Activated T-cell treated with anti-CD3 and anti-CD28 coated beads, Interleukin-2, amount 50 U/mL, for 48 hours (primary cell): ENCODE measurements at places on chromosomes 12 and 14.

- DNase-seq = no peak
Observed at GRCh38 chr12:85784096-85784720, 52.0 kb downstream of the RASSF9 start.

DNA sequence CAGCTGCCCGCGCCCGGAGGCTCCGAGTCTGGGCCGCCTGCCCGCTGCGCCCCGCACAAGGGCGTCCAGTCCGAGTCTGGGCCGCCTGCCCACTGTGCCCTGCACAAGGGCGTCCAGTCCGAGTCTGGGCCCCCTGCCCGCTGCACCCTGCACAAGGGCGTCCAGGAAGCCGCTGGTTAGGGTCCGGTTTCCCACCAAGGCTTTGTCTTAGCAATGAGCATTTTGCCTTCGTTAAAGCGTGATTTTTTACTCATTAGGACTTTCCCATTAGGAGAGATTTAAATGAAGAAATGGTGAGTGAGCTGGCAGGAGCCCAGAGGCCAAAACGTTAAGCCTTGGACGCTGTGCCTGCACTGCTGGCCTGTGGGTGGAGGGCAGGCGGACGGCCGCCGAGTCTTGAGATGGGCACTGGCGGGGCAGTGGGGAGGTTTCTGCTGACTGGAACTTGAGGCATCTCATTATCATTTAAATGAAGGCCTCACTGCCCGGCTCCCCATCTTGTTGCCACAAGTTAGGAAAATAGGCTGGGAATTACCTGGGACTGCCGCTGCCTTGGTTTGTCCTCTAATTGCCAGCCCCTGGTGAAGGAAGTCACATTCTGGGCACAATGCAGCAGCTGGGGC, 36.0 kb downstream of the FBRSL1 start:
- DNase-seq = no peak

- DNase-seq = no peak
Observed at GRCh38 chr12:97967831-97968230, 505.2 kb downstream of the RMST start.

- DNase-seq = peak; percentile 85
Observed at GRCh38 chr12:6867413-6868210, at the start of gene TPI1. TSS of gene TPI1 (plus strand) at chr12:6867531. CDS start at chr12:6867567, 36 bp downstream.

DNA sequence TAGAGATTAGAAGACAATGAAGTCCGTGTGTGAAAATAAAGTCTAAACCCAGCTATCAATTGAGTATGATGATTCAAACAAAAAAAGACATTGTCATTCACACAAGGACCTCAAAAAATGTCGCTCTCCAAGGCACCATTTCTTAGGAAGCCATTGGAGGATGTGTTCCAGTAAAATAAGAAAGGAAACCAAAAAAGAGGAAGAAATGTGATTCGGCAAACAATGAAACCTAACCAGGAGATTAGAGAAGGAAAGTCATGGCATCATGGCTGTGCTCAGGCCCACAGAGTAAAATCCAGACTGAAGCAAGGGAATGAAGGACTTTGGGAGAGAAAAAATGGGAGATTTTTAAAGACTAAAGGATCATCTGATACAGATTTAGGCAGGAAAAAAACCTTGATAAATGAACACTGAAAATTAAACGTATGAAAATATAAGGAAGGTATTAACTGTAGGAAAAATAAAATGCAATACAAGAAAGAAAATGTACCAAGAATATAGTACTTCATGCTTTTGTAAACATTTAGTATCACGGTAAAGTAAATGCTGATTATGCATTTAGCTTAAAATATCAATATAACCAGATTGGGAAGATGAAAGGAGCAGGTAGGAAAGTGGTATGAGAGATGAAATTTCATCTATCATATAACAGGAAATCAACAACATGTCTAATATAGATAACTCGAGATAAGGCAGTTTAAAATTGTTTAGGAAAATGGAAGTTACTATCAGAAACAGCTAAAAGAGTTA, 38.2 kb upstream of the MTHFD1 start:
- DNase-seq = no peak

DNA sequence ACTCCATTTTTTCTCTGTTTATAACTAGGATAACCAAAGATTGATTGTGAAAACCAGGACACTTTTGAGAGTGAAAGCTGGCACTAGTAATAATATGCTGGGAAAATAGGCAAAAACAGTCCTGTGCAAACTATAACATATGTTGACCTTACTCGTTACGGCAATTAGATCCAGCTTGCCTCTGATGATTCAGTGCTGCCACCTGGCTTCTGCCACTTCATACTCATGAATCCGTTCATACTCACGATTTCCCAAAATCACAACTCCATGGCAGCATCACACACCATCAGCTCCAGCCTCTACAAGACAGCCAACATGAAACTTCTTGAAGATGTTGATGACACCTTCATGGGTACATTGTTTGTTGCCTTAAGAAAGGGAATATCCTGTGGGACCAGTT, 49.1 kb upstream of the CAND1 start:
- no peak for DNase-seq

- no peak for DNase-seq
Observed at GRCh38 chr12:50772877-50773276, 9.0 kb downstream of the ATF1 start.

GRCh38 chr12:65655074-65655493, 169.2 kb upstream of the HMGA2 start:
- DNase-seq = no peak

GRCh38 chr12:120677765-120678473, 9.0 kb upstream of the MLEC start:
- peak; percentile 49 for DNase-seq

GRCh38 chr12:116226026-116226425, 51.5 kb downstream of the MED13L start:
- no peak for DNase-seq

- DNase-seq = peak; percentile 69
Observed at GRCh38 chr14:61620130-61620946, 75.0 kb upstream of the HIF1A start.

DNA sequence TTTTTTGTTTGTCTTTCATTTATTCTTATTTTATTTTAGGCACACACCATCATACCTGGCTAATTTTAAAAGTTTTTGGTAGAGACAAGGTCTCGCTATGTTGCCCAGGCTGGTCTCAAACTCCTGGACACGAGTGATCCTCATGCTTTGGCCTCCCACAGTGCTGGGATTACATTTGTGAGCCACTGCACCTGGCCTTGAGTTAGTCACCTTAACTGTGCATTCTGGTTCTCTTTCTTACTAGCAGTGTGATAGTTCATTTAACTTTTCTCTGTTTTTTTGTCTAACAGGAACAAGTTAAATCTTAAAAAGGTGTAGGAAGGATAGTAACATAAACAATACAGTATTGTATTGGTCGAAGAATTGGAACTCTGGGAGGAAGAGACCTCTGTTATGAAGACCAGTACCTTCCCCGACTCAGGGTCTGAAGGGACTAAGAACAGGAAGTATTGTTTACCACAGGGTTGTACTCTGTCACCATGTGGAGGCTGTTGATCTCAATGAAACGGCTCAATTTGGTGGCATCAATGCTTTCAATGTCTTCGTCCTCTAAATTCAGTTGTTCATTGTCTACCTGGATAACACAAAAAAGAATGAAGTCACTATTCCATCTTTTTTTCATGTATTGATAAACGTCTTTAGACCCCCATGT, 17.7 kb downstream of the ERP27 start:
- no peak for DNase-seq

- no peak for DNase-seq
Observed at GRCh38 chr12:55017416-55017925, 2.3 kb upstream of the NEUROD4 start.

GRCh38 chr12:126581655-126582054, 1516.4 kb downstream of the AACS start:
- DNase-seq = no peak

DNA sequence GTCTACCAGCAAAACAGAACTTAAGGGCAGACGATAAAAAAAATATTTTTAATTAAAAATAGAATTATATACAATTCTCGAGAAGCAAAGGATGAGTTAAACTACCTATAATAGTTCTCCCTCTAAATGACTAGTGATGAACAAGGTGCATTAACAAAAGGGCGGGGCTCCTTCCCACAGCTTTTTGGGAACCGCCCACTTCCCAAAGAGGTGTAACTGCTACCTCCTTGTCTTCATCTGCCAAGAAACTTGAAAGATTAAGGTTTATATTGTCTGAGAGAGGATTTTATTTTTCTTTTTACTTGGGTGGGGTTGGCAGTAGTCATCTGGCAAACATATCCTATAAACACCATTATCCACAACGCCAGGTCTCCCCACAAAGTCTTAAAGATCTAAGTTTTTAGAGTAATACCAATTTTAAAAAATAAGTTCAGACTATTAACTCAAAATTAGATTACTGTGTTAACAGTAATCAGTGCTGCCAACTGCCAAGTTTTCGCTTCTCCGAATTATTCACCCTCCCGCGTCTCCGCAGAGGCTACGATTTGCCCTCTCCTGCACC, 938 bp downstream of the RALGAPA1 start:
- peak; percentile 35 for DNase-seq

DNA sequence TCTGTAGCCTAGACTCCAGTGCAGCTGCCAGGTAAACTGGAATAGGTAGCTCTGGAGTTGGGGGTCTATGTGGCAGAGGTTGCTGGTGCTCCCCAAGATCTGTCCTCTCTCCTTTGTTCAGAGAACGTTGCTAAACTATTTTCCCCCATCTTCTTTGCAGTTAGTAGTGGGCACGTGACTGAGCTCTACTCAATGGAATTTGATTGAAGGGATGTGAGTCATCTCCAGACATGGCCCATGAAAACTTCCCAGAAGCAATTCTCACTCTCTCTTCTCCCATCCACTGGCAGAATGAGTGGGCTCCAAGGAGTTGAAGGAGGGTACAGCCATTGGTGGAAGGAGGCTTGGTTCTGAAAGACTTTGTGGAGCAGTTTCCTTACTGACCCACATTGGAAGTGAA, 44.0 kb downstream of the PAH start:
- no peak for DNase-seq

DNA sequence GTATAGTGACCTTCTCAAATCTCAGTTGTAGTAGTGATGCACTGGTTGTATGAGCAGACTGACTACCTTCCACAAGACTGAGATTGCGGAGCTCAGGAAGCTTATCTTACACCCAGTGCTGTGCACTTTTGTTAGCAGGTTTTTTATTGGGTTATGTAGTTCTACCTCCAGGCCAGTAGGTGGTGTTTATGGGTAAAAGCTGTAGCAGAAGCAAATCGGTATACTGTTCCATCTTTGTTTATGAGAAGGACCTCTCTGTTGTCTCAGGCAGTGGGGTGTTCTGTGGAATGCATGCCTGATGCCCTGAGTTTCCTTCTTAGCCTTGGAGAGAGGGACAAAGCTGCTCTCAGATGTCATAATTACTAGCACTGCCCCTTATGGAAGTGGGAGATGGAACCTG, 217.8 kb downstream of the LRFN5 start:
- no peak for DNase-seq
